ENCODE measurements at places on chromosomes 1 and 21.

DNA sequence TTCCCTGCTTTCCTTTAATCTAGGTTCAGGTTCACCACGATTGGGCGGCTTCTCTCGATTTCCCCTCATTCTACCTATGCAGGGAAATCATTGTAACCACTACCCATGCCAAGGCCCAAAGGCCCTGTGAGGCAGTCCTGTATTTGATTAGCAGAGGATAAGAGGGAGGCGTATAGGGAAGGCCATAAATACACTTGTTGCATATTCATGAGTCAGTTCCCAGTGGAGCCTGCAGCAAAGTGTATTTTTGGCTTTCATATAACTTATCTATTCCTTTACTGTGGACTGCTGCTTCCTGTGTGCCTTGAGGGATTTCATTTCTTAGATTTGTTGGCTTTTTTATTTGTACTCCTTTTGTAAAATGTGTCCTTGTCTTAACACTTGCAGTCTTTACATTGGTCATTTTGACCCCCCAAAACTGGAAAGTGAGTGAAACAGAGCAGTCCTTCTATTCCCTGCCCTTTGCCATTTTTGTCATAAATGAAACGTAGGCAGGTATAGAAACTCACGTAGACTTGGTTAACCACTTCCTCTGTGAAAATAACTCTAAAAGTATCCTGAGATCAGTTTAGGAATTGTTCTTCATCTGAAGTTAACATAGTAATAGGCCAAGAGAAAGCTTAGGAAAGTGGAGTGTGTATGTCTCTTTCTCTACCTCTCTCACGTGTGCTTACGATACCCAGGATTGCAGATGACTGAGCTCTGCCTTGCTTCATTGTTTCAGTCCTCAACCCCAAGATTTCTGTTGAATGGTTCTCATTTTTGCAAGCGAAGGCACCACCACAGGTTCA lies 19.6 kb upstream of the KCNQ4 start:
- no peak for DNase-seq

- DNase-seq, result peak; percentile 56
Observed at GRCh38 chr1:94562519-94563260, 21.1 kb upstream of the F3 start.

- no peak for DNase-seq
Observed at GRCh38 chr1:40247655-40248054, at the start of gene TMCO2. Gene TMCO2 (plus strand): TSS chr1:40247937. CDS start chr1:40247994, 57 bp downstream.

- peak; percentile 29 for DNase-seq
Observed at GRCh38 chr1:8024329-8024728, 1.8 kb downstream of the ERRFI1 start.

DNA sequence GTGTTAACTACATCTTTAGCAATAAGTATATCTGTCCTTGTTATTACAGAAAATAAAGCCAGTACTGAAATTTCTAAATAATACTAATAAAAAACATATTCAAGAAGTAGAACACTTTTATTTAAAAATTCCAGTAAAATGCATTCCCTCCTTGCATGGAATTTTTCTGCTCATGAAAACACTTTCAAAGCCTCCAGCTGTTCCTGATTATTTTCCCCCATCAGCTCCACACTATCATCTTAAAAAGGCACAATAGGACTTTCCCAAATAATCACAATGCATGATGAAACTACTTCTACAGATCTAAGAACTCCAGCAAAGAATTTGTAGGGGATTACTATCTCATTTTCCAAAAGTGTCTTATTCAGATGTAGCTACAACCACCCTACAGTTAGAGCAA lies 162.6 kb upstream of the USP25 start:
- no peak for DNase-seq

DNA sequence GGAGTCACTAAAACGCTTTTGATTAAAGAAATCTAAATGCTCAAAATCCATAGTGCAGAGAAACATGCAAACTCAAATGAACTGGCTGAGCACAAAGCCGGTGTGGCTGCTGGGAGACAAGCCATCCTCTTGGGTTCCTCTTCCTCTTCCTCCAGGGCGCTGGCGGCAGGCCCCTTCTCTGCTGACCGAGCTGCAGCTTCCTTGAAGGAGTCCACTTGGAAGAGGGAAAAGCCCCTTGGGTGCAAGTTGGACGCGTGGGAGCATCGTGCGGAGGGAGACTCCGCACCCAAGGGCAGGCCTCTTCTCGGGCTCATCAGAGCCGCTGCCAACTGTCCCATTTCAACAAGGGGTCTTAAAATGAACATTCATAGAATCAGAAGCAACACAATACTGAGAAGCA lies 7.9 kb downstream of the CCNL2 start:
- no peak for DNase-seq

GRCh38 chr1:209549443-209550205 lies 33.9 kb upstream of the CAMK1G start:
- no peak for DNase-seq

GRCh38 chr1:43321331-43321891 lies 16.2 kb upstream of the MPL start:
- no peak for DNase-seq

DNA sequence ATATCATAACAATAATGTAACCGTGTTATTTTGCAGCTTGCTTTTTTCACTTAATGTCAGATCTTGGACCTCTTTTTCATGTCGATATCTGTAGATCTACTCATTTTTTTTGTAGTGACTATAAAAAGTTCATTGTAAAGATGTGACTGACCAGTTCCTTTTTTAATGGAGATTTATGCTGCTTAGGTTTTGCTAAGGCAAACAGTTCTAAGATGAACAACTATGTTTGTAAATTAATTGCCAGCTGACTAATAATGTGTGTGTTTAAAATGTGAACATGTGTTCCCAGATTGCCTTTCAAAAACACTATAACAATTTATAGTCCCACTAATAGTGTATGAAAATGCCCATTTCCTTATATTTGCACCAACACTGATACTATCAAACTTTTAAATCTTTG lies 18.1 kb upstream of the EPS8L3 start:
- no peak for DNase-seq

- no peak for DNase-seq
Observed at GRCh38 chr1:38207906-38208305, 161.3 kb upstream of the POU3F1 start.

DNA sequence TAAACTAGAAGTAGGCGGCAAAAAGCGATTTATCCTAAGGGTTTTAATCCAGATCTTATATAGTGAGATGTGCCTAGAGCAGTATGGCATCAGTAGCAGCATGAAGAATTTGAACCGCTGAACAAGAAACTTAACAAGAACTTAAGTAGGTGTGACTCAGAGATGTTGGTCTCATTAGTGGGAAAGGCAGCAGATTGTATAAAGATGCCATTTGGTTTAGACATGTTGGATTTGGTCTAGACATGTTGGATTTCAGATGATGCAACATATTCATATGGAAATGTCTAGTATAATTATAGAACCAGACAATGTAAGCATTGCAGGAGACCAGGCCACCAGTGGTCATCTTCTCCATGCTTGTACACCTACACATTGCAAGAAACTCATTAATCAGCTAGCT lies 42.1 kb upstream of the ZP4 start:
- DNase-seq, result no peak

All from Caki2 (cell line).